ENCODE measurements at places on chromosomes 13 and 19.

DNA sequence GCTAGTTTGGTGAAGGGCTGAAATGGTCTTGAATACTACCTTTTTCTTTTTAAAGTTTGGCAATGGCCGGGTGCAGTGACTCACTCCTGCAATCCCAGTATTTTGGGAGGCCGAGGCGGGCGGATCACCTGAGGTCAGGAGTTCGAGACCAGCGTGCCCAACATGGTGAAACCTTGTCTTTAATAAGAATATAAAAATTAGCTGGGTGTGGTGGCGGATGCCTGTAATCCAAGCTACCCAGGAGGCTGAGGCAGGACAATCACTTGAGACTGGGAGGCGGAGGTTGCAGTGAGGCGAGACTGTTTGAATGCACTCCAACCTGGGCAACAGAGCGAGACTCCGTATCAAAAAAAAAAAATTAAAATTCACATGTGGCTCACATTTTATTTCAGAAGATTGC is 880 bp upstream of the ZNF723 start:
- DNase-seq = no peak

DNA sequence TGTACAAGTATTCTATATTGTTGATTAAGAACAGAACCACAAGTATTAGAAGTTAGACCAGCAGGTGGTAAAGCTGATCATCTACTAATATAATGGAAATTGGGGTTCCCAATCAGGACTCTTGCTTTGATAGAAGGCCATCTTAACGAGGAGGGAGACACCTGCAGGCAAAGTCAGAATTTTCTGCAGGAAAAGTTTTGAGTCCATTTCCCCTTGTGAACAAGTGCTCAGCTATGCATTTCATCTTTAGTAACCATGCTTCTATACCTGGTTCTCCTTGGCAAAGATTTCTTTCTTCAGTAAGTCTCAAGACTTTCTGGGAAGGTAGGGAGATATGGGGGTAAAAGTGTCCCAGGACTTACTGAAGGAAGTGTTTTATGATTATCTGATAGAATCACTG is 36.1 kb upstream of the USPL1 start:
- no peak for DNase-seq

- no peak for DNase-seq
Observed at GRCh38 chr13:45302507-45302906, 38.5 kb downstream of the TPT1 start.

DNA sequence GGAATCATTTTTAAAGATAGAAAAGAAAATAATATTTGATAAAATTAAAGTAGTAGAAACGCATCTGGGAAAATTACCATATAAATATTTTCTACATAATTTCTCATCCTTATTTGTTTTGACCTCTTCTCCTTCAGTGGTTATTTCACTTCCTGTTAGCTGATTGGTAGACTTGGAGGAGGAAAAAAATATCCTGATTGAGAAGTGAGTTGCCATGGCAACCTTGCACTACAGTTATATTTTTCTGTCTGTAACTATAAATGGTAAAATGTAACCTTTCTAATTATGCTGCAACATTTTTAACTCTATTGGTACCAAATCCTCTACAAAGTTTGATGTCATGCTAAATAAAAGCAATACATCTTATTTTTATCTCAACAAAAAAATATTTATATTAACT is 45.2 kb downstream of the SCEL start:
- DNase-seq = no peak

GRCh38 chr13:65841156-65841555 is 1389.0 kb downstream of the PCDH9 start:
- no peak for DNase-seq

DNA sequence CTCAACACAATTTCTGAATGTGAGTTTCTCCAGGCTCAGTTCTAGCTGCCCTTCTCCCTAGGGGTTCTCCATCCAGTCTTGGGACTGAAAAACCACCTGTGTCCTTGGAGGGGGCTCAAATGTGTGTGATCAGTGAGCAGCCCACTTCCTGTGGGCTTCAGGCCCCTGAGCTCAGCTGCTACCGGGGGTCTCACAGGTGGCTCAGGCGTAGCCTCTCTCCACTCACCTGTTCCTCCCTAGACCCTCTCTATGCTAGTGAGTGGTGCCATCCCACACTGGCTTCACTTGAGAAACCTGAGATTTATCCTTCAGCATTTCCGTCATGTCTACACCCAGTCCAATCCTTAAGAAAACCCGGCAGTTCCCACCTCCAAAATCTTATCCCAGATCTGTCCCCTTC is 39.8 kb upstream of the GPI start:
- no peak for DNase-seq
